Activated CD8-positive, alpha-beta memory T cell treated with anti-CD3 and anti-CD28 coated beads, Interleukin-2, amount 10 ng/mL, durations not matched to agents 7 days and 5 days (primary cell): ENCODE measurements at places on chromosomes 1 and 21.

DNA sequence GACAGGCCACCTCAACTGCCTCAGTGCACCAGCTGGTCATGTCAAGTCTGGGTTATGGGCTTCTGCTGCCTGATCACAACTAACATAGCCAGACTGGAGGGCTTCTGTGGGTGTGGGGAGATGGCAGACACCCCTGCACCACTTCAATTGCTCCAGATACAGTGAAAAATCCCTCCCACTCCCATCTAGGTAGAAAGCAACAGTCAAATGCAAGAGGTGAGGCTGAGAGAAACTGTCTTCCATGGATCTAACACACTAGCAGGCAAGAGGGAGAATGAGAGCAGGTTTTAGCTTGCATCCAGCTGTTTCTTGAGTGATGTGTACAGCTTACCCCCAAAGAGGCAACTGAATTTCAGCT lies 10.8 kb downstream of the KCNA2 start:
- no peak for DNase-seq

GRCh38 chr1:220564216-220564615 lies 36.3 kb downstream of the MARK1 start:
- no peak for DNase-seq

- DNase-seq: peak; percentile 86
Observed at GRCh38 chr1:2556678-2557481, 709 bp downstream of the TNFRSF14 start.

- no peak for DNase-seq
Observed at GRCh38 chr1:65421351-65422025, 1.0 kb downstream of the LEPR start.

GRCh38 chr1:77825131-77825709 lies 45.8 kb downstream of the MIGA1 start:
- no peak for DNase-seq

- no peak for DNase-seq
Observed at GRCh38 chr1:235402457-235403200, 35.4 kb downstream of the TBCE start.

DNA sequence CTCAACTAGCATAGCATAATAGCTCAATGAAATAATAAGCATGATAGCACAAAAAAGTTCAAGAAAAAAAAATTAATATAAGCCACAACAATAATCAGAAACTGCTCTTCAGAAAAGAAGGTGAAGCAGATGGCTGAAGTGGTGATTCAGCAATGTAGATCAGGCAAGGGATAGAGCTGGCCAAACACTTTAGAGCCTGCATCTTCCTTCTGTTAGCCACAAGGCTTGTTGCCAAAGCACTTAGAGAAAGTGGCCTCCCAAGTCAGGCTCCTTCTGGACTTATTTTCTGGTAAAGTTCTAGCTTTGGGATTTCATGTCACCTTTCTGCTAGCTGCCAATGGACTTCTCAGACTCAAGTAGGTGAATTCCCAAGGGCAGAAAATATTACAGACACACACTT lies 60.3 kb upstream of the C1orf87 start:
- no peak for DNase-seq

GRCh38 chr1:185694081-185694480 lies 40.1 kb upstream of the HMCN1 start:
- DNase-seq: peak; percentile 58

DNA sequence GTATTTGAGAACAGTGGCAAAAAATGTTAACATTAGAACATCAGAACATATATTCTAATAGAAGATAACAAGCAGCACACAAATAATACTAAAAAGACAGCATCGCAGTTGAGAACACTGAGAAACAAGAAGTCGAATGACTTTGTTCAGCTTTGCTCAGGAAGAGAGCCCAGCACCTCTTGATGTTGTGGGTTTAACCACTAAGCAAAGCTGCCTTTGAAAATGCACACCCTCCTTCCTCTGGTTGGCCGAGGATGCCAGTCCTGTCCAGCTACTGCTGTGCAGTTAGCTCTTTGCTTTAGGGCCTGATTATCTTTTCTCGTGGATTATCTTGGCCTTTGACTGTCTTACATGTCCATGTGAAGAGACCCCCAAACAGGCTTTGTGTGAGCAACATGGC lies 60.5 kb downstream of the SPATA46 start:
- DNase-seq: no peak

- no peak for DNase-seq
Observed at GRCh38 chr1:111553196-111553595, 49.8 kb upstream of the ADORA3 start.

DNA sequence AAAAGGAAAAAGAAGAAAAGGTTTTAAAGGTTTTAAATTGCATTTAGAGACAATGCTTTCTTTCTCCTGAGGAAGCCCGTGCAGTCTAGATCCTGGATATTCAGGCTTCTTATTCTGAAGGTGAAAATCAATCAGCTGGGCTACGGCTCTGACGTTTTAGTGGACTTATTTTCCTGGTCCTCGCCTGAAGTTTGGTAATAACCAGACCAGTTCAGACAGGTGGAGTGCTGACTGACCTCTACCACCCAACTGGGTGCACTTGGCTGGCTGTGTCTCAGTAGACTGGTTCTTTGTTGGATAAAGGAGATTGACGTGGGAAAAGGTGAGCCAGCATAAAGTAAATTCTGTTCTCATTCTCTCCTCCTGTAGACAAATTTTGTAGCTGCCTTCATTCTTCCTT lies 7.2 kb upstream of the ATP1A1 start:
- no peak for DNase-seq

GRCh38 chr1:3004285-3005205 lies 16.7 kb upstream of the ACTRT2 start:
- DNase-seq: no peak

- no peak for DNase-seq
Observed at GRCh38 chr1:67313934-67314671, 6.4 kb downstream of the IL12RB2 start.

- peak; percentile 91 for DNase-seq
Observed at GRCh38 chr21:44375281-44375651, 21.8 kb downstream of the TRPM2 start.

- no peak for DNase-seq
Observed at GRCh38 chr1:113325022-113325421, 65.3 kb upstream of the MAGI3 start.

DNA sequence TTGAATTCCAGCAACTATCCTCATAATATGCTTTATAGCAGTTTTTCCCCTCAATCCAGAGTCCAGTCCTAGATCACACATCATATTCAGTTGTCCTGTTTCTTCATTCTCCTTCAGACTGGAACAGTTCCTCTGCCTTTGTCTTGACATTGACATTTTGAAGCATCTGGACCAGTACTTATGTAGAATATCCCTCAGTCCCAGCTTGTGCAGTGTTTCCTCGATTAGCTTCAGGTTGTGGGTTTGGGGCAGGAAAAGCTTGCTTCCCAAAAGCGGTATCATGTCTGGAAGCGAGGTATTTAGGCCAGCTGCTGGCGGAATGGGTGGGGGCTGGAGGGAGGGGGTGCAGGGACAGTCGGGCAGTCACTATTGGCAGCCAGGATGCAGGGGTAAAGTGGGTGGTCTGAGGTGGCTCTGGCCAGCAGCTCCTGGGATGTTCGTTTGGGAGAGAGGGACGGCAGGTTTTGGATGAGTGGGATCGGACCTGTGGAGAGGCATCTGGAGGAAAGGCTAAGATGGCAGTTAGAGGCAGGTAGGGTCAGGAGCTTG lies 6.5 kb downstream of the THEMIS2 start:
- DNase-seq: no peak
